ENCODE measurements at places on chromosomes 16 and 17. TPM values are rescaled to one million over a fixed set of nuclear protein-coding genes. Genes with fewer than 3 reads are reported as not detected.
A peak's percentile ranks its signal among the peaks of the same experiment; 100 is the strongest.

Gene MYCBPAP
- not detected for total RNA-seq

Gene BCL6B
- 32.8 TPM for total RNA-seq

Gene POLDIP2
- 193 TPM for total RNA-seq

Gene ERBB2
- total RNA-seq: 71.4 TPM

- no peak for DNase-seq
Measured at GRCh38 chr16:19751478-19752385, 33.7 kb downstream of the IQCK start.

DNA sequence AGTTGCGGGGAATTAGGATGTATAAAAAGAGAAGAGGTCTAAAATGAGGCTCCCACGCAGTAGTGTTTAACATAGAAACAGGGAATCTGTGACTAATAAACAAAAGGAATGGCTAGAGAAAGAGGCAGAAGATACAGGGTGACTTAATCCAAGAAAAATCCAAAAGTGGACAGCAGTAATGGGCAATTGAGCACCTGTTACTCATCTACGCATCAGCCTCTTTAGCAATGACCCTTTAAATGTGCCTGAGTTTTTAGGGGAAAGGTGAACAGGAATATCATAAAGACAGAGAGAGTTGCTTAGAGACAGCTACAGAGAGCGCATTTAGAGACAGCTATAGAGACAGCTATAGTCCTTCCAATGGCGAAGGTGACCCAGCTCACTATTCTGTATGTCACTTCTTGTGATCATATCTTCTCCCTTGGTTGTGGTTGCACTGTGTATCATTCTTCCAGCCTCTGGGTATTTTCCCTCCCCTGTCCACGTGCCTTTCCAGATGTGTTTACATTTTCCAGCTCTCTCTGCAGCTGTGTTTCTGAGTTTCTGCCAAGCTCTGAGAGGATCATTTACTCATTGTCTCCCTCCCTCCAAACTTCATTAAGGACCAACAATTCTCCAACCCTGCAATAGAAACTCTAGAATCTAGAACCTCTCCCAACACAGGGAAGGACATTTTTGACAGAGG, 61.5 kb downstream of the MYOCD start:
- DNase-seq: no peak

- DNase-seq: no peak
Measured at GRCh38 chr16:87496447-87496801, 3.6 kb upstream of the ZCCHC14 start.

- peak; percentile 43 for DNase-seq
Measured at GRCh38 chr17:9937241-9937761, 32.2 kb upstream of the RCVRN start.

DNA sequence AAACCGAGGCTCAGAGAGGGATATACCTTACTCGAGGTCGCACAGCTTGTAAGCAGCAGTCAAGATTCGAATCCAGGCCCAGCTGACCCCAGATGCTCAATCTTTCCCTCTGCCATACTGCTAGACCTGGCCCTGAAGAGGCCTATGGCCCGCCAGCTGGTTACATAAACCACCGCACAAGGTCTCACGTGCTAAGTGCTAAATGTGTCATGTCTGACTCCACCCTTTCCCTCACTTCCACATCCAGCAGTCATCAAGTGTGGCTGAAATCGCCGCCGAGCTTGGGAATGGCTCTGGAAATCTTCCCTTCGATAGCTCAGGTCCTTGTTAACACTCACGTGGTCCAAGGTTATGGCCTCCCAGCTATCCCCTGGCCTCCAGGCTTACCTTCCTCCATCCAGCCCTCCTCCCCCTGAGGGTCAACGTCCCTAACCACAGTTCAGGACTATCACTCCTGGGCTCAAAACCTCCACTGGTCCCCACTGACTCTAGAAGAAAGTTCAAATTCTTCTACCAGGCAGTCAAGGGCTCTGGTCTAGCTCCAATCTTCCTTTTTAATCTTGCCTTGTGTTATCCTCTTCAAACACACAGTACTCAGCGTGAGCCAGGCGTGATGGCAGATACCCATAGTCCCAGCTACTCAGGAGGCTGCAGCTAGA, 3.5 kb downstream of the ZBTB4 start:
- peak; percentile 63 for DNase-seq
